ENCODE measurements at places on chromosomes 12 and 14. TPM values are rescaled to one million over a fixed set of nuclear protein-coding genes. Genes with fewer than 3 reads are reported as not detected.

DNA sequence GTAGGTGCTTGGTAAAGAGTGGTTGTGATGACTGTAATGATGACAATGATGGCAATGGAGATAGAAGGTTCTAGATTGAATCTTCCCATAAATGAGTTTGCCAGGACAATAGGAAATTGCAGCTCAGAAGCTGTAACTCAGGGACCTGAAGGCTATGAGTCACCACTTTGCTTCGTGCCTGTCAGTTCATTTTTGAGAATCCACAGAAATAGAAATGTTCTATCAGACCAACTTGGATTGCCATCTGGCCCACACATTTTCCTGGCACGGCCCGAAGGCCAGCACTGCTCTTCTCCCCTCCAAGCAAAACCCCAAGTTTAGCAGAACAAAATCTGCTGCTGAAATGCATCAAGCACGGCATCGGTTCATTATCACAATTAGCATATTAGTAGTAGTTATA lies 1127.0 kb downstream of the BCL11B start:
- peak; percentile 2 for DNase-seq

GRCh38 chr14:105187935-105188524 lies 6.9 kb upstream of the NUDT14 start:
- DNase-seq = no peak

- DNase-seq = no peak
These were observed 35.0 kb upstream of the KCNA5 start for GRCh38 chr12:5008661-5009060.

Gene TMEM117
- 14.7 TPM for polyA plus RNA-seq

DNA sequence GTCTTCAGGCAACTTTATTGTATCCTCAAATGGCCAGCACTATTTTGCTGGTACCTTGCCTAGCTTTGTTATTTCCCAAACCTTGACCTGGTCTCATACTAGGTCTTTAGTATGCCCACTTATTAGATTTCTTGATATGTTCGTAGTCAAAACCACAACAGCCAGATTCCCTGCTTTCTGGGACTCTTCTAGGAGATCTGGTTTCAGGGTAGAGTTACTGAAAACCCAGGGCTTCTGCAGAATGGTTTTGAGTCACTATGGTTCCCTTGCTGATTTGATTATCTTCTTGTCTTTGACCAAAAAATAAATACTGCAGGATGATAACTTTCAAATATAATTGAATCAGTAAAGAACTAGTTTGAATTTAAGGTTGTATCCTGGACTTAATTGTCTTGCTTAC lies 211.2 kb downstream of the FUT8 start:
- no peak for DNase-seq

DNA sequence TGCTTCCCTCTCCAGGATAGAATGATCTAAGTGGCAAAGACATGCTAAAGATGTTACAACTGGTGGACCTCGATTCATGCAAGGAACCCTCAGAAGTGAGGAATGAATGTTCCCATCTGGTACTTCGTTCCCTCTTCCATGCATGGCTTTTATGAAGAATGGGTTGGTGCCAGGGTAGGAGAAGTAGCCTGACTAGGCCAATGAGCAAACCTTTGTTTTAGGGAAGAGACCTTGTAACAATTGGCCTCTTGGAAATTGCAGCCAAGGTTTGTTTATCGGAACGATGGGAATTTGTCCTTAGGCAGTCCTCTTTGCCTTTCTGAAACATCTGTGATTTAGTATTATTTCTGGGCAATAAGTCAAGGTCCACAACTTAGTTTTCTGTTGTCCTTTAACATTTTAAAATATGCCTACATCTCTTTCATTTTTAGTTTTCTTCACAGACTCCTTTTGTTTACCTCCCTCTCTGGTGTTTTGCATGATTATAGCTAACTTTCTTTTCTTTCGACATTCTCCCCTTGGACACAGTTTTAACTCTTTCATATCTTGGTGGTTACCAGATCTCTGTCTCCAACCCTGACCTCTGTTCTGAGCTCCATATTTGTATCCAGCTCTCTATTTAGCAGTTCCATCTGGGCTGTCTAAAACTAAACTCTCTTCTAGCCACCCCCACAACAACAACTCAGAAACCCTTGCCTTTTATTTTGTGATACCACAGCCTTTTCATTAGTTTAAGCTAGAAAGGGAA lies 70.0 kb downstream of the DIP2B start:
- DNase-seq = peak; percentile 66

- no peak for DNase-seq
These were observed 49.5 kb upstream of the METAP2 start for GRCh38 chr12:95424271-95424994.

Gene CABP1
- not detected for polyA plus RNA-seq

Gene CBLN3
- 3.1 TPM for polyA plus RNA-seq

- no peak for DNase-seq
These were observed 43.8 kb upstream of the ARID2 start for GRCh38 chr12:45685680-45686079.

GRCh38 chr12:12538535-12538934 lies 24.1 kb downstream of the DUSP16 start:
- no peak for DNase-seq

Gene TOMM20L
- not detected for polyA plus RNA-seq

DNA sequence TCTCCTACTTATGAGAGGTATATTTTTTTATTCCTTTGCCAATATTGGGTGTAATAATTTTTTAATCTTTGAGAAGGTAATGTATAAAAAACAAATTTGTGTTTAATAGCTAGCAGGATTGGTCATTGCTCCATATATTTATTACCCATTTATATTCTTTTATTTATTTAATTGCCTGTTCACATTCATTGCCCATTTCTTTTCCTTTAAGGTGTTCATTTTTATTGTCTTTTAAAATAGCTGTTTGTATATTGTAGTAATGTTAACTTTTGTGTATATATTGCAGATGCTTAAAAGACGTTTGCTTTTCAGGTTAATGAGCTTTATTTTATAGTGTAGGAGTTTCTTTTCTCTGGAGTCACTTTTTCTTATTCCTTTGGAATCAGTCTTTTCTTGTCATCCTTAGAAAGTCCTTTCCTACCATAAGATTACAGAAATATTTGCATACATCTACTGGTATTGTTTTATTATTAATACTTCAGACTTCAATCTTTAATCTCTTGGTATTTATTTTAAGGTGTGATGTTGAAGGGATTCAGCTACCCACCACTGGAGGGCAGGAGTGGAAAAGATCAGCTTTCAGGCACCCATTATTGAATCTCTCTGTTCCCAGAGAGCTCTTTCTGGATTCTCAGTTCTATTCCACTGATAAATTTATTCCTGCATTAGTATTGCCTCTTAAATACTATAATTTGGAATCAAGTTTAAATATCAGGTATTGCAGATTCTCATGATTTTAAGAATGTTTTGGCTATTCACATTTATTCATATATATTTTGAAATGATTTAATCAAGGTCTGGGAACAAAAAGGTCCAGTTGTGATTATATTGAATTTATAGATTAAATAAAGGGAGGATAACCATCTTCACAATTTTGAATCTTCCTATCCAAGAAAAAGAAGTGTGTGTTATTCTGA lies 17.3 kb downstream of the PPM1A start:
- peak; percentile 46 for DNase-seq

- no peak for DNase-seq
These were observed 3.5 kb upstream of the ASPG start for GRCh38 chr14:104081951-104082464.

- DNase-seq = no peak
These were observed 492.9 kb downstream of the VRK1 start for GRCh38 chr14:97290065-97290464.

DNA sequence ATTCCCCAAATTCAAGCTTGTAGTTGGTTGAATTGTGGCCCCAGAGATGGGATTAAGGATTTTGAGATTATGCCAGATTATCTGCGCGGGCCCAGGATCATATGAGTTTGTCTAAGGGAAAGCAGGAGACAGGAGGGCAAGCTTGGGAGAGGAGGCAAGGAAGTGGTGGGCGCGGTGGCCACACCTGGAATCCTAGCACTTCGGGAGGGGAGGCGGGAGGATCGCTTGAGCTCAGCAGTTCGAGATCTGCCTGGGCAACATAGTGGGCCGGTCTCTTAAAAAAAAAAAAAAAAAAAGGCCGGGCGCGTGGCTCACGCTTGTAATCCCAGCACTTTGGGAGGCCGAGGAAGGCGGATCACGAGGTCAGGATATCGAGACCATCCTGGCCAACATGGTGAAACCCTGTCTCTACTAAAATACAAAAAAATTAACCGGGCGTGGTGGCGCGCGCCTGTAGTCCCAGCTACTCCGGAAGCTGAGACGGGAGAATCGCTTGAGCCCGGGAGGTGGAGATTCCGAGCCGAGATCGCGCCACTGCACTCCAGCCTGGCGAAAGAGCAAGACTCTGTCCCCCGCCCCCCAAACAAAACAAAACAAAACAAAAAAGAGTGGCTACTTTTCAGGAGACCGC lies 881 bp upstream of the PUS1 start:
- DNase-seq = no peak

- peak; percentile 91 for DNase-seq
These were observed at the start of gene POU6F1 for GRCh38 chr12:51217968-51218606. TSS of gene POU6F1 (minus strand) at chr12:51218062. CDS start at chr12:51206836, 11,226 bp downstream.

Gene FAM181A
- not detected for polyA plus RNA-seq

GRCh38 chr14:101352567-101352966 lies 208.7 kb upstream of the DIO3 start:
- DNase-seq = no peak

DNA sequence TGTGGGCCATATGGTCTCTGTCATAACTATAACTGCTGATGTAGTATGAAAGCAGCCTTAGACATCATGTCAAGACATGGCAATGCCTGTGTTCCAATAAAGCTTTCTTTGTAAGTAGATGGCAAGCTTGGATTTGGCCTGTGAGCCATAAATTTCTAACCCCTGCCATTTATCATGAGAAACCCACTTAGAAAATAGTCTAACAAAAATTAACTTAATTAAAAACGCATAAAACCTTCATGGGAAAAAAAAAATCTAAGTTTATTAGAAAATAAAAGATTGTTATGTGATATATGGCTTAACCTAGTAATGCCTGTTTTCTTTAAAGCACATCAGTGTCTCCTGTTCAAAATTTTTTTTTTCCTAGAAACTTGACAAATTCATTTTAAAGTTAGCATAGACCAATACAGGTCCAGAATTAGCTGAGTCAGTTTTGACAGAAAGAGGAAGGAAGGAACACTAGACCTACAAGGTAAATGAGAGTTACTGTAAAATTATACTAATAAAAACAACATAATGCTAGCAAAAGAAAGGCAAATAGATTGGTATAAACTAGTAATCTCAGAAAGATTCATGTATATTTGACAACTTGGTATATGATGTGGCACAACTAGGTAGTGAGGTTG lies 68.2 kb downstream of the USP15 start:
- DNase-seq = no peak

- DNase-seq = peak; percentile 65
These were observed 50.6 kb downstream of the LRCOL1 start for GRCh38 chr12:132559652-132560363.

Gene AICDA
- polyA plus RNA-seq = not detected

Gene SLC6A15
- 2.0 TPM for polyA plus RNA-seq

DNA sequence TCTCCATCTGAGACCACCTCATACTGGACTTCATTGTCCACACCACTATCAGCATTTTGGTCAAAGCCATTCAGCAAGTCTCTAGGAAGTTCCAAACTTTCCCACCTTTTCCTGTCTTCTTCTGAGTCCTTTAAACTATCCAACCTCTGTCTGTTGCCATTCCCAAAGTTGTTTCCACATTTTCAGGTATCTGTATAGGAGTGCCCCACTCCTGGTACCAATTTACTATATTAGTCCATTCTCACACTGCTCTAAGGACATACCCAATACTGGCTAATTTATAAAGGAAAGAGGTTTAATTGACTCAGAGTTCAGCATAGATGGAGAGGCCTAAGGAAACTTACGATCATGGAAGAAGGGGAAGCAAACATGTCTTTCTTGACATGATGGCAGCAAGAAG lies 292.2 kb upstream of the ATXN7L3B start:
- DNase-seq = no peak

Gene TAPBPL
- polyA plus RNA-seq = 9.2 TPM

Gene PPFIA2
- not detected for polyA plus RNA-seq

GRCh38 chr14:93046705-93047050 lies 69.0 kb downstream of the ITPK1 start:
- DNase-seq = no peak

DNA sequence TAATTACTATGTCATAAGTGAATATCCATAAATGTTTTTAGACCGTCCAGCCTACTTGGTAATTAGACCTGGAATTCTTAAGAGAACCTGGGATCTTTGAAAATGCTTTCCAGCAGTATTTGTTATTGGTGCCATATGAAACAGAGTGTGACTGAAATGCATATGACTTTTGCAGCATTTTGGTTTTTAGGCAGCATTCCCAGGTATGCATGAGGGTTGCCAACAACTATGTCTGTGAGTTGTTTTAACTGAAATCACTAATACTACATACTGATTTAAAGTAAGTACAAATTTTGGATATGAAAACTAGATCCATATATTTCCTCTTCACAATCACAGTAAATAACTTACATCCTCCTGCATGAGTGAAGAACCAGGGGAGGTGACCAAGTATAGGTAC lies 437.7 kb upstream of the FAR2 start:
- no peak for DNase-seq

Gene RAP1B
- polyA plus RNA-seq = 363 TPM

Gene NXPH4
- 6.7 TPM for polyA plus RNA-seq

Gene ABHD4
- 27.8 TPM for polyA plus RNA-seq

GRCh38 chr12:130592641-130593040 lies 123.5 kb downstream of the RIMBP2 start:
- DNase-seq = no peak

- DNase-seq = no peak
These were observed 103.1 kb downstream of the ETV6 start for GRCh38 chr12:11752403-11753149.

DNA sequence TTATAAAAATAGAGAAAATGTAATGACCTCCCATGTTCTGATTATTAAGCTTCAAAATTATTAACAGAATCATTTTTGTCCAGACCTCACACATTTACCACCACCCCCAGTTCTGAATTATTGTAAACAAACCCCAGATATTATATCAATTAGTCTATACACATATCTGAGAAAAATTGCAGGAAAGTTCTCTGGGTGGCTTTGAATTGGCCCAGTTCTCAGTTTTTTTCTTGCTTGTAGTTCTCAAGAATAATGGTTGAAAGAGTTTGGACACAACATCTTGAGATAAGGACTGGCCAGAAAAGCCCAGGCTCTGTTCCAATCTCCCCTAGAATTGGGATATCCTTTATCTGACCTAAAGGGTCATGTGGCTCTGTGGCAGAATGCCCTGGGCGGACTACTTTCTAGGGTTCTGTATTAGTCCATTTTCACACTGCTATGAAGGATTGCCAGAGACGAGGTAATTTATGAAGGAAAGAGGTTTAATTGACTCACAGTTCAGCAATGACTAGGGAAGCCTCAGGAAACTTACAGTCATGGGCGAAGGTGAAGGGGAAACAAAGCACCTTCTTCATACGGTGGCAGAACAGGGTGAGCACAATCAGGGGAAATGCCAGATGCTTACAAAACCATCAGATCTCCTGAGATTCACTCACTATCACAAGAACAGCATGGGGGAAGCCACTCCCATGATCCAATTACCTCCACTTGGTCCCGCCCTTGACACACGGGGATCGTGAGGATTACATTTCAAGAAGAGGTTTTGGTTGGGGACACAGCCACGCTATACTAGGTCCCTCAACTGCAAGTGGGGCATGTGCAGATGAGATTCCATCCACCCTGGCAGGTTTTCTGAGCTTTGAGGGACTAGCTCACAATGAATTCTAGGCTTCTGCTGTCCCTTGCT lies 1504.6 kb upstream of the FLRT2 start:
- no peak for DNase-seq

Gene AMHR2
- polyA plus RNA-seq = not detected

Gene KRT71
- not detected for polyA plus RNA-seq
